Substantia nigra (tissue), 51 donors: ENCODE measurements at places on chromosomes 3 and 15.

DNA sequence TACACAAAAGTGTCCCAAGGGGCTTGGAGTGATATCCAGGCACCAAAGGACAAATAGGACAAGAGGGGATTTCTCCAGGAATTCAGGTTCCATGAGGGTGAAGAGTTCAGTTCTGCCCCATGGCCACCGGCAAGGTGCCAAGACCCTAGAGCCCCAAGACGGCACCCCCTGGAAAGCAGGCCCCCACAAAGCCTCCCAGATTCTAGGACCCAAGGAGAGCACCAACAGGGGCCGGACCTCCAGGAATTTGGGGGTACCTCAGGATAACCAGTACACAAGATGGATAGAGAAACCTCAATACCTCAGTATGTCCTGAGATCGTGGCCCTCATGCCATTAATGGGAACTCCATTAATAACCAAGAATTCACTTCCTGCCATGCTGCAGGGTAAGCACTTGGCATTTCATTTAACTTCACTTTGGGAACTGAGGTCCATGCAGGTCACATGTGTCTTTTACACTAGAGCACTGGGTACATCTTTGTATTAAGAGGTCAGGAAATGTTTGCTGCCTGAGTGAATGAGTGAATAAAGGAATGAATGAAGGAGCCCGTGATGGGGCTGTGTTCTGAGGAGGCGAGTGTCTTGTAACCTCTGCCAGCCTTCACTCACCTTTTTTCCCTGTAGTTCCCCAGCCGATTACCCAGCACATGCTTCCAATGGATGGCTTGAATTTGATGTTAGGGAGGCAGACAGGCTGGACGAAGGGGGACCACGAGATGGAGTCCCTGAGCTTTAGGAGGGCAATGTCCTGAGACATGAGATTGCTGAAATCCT, 15.5 kb upstream of the PRSS50 start:
- DNase-seq: no peak

DNA sequence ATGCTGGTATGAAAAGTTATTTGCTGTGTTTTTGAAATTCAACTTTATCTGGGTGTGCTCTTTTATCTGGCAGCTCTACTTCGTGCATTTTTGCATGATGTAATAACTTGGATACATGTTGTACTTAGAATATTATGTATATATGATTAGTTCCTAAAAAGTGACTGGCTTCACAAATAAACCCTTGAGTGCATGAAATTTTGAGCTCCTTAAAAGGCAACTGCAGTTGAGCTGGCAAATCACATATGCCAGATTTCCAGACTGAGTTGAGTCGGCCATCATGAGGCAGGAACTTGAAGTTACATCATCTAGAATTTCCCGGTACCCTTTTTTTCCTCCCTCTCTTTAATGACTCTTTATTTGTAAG, 162.5 kb downstream of the FNDC3B start:
- no peak for DNase-seq

GRCh38 chr15:95603802-95604201, 726.7 kb upstream of the NR2F2 start:
- DNase-seq: no peak

DNA sequence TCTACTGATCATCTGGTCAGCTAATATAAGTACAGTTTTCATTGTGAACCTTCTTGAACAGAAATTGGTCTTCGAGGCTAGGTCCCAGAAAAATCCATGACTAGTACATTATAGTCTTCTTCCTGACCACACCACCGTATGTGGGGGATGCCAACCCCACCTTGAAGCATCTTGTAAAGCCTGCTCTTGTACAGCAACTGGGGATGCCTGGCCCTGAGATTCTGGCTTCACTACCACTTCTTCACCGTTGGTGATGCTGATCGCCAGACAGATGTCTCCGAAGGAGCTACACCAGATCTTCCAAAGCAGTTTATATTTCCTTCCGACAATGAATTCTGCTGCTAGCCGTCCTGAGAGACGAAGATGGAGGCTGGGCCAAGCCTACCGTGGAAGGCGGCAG, 238.3 kb downstream of the CDIN1 start:
- no peak for DNase-seq

DNA sequence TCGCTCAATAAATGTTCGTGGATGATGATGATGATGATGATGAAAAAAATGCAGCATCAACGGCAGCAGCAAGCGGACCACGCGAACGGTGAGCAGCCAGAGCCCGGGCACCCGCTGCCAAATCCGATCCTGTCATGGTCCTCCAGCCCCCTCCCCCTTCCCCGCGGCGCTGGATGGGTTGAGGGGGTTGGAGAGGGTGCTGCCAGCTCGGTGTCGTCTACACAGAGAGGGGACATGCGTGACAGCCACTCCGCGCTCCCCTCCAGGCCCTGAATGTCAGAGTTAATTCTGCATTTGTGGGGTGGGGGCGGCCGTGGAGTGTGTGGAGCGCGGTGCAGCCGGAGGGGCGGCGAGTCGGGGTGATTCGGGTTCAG, 722 bp downstream of the CACNA1D start:
- peak; percentile 70 for DNase-seq

- no peak for DNase-seq
Observed at GRCh38 chr3:71684757-71685386, 40.3 kb downstream of the EIF4E3 start.

DNA sequence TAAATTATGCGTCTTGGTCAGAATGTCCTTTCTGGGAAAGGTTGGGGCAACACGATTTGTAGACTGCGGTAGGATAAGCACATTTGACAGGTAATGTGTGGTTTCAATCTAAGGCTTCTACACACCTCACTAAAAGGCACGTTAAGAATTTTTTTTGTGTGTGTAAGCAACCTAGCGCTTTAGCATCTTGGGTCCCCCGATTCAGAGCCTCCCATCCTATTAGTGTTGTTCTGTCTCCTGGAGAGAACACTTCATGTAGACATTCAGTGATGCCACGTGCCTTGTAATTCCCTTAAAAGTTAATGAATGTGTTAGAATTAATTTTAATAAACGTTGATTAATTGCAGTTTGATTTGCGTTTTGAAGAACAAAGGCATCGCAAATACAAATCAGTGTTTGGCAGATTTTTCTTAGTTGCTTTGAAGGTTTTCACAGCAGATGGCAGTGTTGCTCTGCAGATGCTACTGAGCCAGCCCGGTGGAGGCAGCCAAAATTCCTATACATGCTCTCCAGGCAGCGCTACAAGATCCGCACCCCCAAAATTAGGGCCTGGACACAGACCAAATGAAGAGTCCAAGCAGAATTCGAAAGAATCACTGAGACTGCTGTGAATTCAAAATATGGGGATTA, 63.5 kb downstream of the OTOL1 start:
- peak; percentile 36 for DNase-seq
